Neural crest cell (in vitro differentiated cells): ENCODE measurements at places on chromosomes 7 and 10.

- DNase-seq = peak; percentile 4
Measured at GRCh38 chr10:115706488-115707076, 566.4 kb downstream of the GFRA1 start.

DNA sequence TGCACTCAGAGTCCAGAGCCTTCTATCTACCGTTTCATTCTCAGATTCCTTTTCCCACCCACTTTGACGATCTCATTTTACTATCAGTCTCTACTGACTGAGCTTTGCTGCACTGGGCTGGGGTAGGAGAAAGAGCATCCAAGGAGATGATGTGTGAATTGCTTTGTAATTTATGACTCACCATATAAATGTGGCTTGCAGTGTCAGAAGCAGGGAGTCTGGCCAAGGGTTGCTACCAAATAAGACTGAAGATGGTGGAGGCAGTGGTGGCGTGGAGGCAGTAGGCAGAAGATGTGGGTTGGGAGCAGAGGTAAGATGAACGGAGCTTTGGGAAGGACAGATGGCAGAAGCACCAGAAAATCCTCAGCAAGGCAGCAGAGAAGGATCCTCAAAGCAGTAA lies 73.3 kb upstream of the AGK start:
- no peak for DNase-seq

DNA sequence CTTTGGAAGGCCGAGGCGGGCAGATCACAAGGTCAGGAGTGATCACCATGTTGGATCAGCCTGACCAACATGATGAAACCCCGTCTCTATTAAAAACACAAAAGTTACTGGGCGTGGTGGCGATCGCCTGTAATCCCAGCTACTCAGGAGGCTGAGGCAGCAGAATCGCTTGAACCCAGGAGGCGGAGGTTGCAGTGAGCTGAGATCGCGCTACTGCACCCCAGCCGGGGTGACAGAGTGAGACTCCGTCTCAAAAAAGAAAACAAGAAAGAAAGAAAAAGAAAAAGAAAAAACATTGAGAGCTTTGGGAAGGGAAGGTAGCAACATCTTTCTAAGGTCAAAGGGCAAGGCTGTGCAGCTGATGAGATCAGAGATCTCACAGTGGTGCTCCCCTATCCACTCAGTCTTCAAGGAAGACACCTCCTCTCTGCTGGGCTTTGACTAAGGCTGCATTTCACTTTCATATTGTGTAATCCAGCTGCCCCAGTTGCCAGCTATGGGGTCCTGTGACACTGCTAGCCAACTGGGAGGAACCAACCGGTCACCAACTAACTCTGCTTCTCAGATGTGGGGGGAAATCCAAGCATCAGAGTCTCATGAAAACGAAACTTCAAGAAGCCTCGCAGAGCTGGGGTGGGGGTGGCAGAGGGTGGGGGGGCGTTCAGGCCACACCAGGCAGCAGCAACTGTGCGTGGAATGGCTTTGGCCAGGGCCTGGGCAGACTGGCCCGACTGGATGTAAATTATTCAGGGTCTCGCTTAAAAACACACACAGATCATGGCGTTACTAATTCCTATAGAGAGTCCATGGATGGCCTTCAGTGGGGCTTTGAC lies 1.5 kb downstream of the IL15RA start:
- no peak for DNase-seq

GRCh38 chr7:13988065-13988464 lies 1.4 kb downstream of the ETV1 start:
- DNase-seq = no peak

DNA sequence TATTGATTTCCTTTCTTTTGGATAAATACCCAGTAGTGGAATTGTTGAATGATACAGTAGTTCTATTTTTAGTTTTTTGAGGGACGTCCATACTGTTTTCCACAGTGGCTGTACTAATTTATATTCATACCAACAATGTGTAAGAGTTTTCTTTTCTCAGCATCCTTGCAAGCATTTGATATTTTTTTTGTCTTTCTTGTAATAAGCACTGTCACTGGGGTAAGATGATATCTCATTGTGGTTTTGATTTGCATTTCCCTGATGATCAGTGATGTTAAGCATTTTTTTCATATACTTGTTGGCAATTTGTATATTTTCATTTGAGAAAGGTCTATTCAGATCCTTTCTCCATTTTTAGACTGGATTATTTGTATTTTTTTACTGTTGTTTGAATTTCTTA lies 308.7 kb downstream of the PTEN start:
- DNase-seq = no peak

GRCh38 chr10:59362144-59362958 lies at the start of gene FAM13C:
TSS of gene FAM13C (minus strand) at chr10:59362549. CDS start at chr10:59362460, 89 bp downstream.
- peak; percentile 48 for DNase-seq

GRCh38 chr10:124522131-124522932 lies 60.7 kb downstream of the LHPP start:
- no peak for DNase-seq

DNA sequence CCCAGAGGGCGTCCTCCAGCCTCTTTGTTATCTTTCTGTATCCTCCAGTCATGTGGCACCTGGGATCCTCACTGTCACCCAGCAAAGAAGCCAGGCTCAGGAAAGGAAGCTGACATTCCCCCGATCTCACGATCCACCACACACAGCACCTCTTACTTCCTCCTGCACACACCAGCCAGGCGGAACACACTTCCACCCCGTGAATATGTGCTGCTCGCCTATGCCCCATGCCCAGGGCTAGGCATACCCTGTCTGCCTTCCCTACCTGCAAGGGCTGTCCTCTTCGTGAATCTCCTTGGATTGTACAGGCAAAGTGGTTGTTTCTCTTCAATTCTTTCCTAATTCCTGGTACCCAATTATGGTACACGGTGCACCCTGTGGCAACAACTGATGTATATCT lies 191.0 kb downstream of the TNS3 start:
- no peak for DNase-seq

DNA sequence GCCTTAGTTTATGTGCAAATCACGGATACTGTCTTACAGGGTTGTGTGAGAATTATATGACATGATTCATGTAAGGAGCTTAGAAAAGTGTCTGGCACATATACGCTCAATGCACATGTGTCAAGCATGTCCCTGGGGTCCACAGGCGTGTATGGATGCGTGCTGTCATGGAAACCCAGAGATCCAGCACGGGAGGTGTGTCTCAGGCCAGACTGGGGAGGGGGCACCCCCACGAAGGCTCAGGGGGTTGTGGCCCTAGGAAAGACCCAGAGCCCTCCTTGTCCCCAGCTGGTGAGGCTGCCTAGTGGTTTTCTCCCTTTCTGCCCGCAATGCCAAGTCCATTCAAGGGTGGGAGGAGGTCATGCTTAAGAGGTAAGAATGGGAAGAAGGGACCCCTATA lies 9.1 kb downstream of the BTBD16 start:
- no peak for DNase-seq

DNA sequence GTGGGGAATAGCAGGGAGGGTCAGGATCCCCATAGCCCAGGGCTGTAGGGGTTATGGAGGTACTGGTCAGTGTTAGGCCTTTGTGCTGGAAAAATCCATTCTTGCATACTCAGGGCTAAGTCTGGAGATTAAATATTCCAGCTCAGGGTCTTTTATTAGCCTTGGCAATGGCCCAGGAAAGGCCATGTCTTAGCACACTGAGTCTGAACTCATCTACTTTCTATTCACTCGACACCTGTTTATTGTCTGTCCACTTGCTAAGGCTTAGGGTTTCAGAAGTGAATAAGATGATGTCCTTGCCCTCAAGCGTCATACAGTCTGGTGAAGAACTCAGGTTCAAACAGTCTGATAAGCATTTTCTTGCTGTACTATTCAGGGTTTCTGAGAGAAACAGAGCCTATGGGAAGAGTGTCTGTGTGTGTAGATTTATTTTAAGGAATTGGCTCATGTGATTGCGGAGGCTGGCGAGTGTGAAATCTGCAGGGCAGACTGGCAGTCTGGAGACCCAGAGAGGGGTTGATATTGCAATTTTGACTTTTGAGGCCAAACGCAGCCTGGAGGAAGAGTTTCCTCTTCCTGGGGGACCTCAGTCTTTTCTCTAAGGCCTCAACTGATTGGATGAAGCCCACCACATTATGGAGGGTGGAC lies 135.8 kb downstream of the RAMP3 start:
- DNase-seq = no peak

- no peak for DNase-seq
Measured at GRCh38 chr7:154296443-154296842, 244.2 kb downstream of the DPP6 start.

DNA sequence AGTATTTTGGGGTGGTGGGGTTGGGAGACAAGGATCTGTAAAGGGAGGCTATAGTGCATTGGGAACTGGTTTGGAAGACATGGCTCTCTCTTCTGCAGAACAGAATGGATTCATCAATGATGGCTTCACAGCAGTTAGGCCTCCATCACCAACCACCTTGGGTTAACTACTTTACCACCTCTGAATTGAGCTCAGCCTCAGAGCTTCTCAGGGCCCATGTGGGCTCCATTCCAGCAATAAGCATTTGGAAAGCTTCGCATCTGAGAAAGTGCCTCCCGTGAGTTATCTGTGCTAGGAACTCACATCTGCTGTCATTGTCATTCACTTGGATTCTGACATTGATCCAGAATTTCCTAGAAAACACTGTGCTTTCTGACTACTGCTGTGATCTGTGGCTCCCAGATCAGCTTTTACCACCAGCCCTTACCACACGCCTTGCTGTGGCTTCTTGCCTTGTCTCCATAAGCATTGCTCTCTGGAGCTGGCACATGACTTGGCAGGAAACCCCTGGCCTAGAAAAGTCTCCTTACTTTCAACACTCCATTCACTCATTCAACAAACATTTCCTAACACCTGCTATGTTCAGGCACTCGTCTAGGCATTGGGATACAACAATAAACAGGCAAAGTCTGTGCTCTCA lies 70.7 kb upstream of the ADO start:
- DNase-seq = no peak
